ENCODE measurements at places on chromosomes 2 and 18.
A peak's percentile ranks its signal among the peaks of the same experiment; 100 is the strongest.

- no peak for DNase-seq
These were observed 200.5 kb upstream of the RND3 start for GRCh38 chr2:150688016-150688415.

- DNase-seq, result no peak
These were observed 3.9 kb downstream of the HEATR5B start for GRCh38 chr2:37080266-37080665.

GRCh38 chr2:120729406-120730399 is 6.0 kb upstream of the GLI2 start:
- no peak for DNase-seq

DNA sequence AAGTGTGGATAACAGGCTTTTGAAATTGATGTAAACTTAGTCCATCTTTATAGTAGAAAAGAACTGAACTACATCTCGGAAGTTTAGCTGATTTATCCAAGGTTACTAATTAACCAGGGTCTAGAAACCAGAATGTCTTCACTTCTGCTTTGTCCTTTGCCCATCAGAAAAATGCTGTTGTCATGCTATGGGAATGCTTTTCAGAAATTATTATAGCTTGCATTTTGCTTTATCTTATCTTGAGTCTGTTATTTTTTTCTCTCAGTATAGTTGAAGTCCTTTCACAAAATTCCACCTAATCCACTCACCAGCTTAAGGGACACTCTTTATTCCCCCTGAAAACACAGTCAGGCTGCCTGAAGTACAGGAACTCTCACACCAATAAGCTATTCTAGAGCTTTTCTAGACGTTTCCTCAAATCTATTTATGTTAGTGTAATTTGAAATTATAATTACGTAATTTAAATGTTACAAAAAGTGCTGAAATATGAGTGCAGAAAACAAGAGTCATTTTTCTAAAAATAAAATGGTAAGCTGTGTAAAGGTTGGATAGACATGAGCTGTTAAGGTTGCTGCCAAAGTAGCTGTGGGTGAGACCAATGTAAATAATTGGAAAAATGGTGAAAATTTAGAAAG is 456.3 kb downstream of the TGIF1 start:
- no peak for DNase-seq

- no peak for DNase-seq
These were observed 19.8 kb upstream of the MARCHF4 start for GRCh38 chr2:216392018-216392562.

GRCh38 chr2:240636563-240637115 is 11.4 kb downstream of the GPR35 start:
- no peak for DNase-seq

GRCh38 chr2:199524689-199525574 is 67.2 kb upstream of the SATB2 start:
- DNase-seq, result no peak

- no peak for DNase-seq
These were observed 15.7 kb upstream of the GPC1 start for GRCh38 chr2:240419723-240420122.

DNA sequence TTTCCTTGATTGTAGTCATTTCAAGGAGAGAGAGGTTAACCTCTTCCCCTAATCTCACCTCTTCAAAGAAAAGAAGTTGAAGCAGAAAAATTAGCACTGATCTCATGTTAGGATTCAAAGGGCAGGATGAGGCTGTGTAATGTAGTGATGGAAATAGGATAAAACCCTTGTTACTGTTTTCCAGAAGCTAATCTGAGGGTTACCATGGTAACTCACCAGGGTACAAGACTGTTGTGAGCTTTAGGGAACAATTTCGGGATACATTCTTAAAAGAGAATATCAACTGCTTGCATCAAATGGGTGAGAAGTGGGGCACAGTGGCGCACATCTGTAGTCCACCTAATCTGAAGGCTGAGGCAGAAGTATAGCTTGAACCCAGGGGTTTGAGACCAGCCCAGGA is 64.9 kb upstream of the SLC39A10 start:
- no peak for DNase-seq

DNA sequence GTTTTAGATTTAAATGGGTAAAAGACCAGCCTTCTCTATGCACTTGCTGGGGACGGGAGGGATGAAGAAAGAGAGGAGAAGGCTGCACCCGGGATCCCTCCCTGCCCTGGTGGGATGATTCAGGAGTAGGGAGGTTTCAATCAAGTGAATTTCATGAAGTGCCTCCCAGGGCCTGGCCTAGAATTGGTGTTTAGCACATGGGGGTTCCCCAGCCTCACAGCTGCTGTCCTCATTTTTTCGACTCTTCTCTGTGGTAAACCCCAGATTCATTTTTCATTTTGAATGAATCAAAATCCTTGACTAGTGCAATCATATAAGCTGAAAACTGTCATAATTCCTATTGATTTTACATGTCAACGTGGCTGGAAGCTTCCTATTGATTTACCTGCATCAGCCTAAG is 81.1 kb downstream of the LPIN1 start:
- no peak for DNase-seq

GRCh38 chr2:85550486-85550885 is 10.8 kb downstream of the GGCX start:
- DNase-seq, result no peak

DNA sequence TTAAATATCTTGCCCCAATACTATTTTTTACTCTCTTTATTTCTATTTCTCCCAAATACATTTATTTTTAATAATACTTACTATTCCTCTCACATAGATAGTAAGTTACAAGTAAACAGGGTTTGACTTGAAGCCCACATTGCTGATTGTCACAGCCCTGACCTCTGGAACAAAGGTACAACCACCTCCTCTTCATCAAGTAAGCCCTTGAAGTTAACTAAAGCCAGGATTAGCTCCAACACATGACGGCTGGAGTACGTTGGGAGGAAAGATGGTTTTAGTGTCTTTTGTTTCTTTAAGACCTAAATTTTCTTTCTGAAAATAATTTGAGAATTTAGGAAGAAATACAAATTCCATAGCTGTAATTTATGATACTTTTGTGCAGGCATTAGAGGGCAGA is 949 bp downstream of the MYOM1 start:
- no peak for DNase-seq

DNA sequence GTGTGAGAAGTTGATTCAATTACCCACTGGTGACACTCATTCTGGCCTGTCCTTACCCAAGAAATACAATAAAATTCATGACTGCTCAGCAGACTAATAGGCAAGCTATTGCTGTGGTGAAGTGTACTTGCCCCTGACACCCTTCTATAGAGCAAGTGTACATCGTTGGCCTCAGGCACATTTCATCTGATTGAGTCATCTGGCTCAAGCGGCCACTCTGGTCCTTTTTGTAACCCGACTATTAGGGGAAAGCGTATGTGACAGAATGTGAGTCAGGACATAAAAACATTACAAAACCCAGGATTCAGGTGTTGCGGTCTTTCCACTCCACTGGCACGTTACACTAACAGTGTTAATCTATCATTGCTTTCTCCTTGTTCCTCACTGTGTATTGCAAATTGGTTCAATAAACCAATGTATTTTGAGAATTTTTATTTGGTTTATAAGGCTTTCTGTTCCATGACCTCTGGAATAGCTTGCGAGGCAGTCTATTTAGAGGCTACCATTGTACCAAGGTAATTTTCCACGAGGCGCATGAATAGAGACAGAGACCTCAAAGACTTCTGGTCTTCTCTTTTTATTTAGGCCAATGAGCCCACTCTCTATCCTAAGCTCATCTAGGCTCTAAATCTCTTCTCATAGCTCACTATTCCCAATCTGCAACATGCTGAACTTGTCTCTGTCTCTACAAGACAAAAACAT is 10.2 kb upstream of the TTC32 start:
- no peak for DNase-seq

- DNase-seq, result no peak
These were observed 618.6 kb downstream of the ZEB2 start for GRCh38 chr2:143901185-143901842.

- DNase-seq, result no peak
These were observed 737 bp upstream of the MAPK4 start for GRCh38 chr18:50558948-50559751.

DNA sequence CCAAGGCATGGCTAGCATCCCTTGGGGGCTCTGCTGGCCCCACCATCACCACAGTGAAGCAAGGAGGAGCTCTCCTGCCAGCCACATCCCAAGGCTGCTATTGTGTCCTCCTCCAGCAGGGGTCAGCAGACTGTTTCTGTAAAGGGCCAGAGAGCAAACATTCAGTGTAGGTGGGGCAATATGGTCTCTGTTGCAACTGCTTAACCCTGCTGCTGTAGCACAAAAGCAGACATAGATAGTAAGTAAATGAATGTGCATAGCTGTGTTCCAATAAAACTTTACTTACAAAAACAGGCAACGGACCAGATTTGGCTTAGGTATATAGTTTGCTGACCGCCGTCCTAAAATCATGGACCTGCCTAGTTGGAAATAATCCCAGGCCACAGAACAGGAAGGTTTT is 36.4 kb upstream of the ZBTB7C start:
- DNase-seq, result peak; percentile 61

GRCh38 chr2:101398116-101398821 is 11.0 kb upstream of the CREG2 start:
- DNase-seq, result no peak

DNA sequence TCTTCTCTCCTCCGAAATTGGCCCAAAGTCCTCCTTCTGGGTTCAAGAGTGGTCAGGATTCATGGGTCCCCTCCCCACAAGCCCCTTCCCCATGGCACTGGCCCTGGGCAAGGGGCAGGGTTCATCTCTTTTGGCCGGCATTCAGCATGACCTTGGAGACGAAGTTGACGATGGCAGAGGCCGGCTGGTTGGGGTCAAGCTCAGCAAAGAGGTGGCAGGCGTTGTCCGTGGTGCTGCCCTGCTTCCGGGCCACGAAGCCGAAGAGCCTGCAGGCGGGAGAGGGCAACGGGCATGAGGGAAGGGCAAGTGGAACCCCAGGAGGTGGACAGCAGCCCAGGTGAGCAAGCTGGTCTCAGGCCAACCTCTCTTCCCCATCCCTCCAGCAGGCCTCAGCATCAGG is 198.5 kb downstream of the TNS1 start:
- no peak for DNase-seq

DNA sequence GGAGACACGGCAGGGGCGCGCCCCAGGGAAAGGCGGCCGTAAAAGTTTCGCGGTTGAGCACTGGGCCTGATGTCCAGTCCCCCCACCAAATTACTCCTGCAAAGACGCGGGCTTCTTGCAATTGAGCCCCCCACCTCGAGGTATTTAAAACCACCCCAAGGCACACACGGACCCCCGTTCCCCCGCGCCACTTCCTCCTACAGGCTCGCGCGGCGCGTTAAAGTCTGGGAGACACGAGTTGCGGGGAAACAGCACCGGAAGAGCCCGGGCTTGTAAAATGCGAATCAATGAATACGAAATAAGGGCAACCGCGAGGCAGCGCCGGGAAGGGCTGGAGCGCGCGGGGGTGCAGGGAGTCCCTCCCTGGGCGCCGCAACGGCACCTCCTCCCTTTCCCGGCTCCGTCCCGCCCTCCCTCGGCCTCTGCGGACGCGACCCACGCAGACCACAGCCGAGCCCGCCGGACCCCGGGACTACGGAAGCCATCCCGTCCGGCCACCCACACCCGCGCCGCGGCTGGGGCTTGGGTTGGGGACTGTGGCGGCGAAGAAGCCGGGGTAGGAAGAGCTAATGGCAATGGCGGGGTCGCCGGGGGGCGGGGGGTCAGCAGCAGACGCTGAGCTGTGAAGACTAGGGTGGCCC is 918 bp upstream of the NETO1 start:
- no peak for DNase-seq

DNA sequence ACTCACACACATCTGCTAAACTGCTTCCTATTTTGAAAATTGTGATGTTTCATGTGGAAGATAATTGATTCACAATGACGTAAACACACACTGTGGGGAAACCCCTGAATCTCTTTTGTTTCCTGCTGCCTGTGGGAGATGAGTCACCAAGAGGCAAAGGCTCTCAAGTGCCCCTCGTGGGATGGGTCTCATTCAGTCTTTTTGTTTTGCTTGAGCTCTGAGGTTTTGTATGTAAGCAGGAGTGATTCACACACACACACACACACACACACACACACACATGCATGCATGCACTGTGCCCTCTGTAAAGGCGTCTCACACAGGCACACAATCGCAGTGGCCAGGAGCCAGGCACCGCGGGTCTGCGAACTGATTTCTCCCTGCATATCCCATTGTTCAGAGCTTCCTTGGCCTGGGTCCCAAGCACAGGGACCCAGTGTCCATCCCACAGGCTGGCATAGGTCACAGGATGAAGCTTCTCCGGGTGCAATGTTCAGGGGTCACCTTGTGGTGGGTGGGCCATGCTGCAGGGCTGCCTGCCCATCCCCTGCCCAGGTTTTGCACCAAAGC is 12.1 kb upstream of the ARHGEF4 start:
- DNase-seq, result no peak

DNA sequence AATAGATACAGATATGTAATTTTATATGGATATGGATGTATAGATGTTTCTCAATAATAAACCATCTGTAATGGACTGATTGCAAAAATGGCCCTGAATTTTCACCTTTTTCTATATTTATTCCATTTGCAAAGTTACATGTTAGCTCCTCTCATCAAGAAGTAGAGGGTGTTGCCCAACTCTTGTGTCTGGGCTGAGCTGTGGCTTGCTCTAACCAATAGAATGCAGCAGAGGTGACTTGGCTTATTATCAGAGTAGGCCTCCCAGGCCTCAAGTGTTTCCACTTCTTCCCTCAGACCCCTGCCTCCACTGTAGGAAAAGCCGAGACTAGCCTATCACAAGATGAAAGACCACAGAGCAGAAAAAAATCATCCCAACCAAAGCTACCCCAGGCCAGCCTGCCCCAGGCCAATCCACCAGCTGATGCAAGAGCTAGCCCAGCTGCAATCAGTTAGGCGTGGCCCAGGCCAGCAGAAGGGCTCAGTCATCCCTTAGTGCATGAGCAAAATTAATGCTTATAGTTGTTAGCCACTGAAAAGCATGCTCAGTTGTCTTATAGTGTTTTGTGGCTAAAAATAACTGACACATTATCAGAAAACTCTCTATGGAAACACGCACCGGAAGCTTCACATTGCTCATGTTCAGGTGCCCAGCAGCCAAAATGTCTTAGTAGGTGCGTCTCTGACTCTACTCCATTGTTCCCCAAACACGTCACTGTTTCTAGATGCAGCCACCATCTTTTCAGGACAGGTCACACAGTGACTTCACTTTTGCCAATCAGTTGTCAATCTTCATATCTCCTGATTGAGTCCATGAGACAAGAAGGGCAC is 464.0 kb downstream of the FBXO15 start:
- DNase-seq, result no peak

DNA sequence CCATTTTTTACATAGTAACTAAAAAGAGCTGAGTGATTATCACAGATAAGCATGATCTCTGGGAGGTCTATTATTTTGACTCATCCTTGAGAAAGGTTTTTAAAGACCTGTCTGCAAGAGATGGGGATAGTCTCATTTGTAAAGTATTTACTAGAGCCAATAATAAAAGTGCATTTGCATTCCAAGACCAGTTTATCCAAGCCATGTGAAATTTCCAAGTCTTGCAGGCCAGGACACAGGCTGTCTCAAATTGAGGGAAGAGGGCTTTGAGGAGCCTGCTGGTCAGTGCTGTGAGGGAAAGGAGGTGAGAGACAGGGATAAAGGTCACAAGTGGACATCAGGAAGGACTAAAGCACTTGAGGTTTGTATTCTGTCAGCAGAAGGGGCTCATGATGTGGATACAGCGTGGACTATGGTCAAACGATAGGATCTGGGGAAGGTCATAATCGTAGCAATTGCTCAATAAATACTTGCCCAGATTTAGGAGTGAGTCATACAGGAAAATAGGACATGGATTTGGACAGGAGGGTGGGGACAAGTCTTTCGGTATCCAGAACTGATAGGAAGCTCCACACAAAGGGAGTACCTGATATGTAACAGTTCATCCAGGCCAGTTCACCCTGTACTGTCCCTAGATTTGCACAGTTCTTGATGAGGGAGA is 6.6 kb upstream of the CDH2 start:
- no peak for DNase-seq

- DNase-seq, result no peak
These were observed 49.2 kb downstream of the PKDCC start for GRCh38 chr2:42096869-42097591.
